ENCODE measurements at places on chromosomes 5 and 9.
A peak's percentile ranks its signal among the peaks of the same experiment; 100 is the strongest.

DNA sequence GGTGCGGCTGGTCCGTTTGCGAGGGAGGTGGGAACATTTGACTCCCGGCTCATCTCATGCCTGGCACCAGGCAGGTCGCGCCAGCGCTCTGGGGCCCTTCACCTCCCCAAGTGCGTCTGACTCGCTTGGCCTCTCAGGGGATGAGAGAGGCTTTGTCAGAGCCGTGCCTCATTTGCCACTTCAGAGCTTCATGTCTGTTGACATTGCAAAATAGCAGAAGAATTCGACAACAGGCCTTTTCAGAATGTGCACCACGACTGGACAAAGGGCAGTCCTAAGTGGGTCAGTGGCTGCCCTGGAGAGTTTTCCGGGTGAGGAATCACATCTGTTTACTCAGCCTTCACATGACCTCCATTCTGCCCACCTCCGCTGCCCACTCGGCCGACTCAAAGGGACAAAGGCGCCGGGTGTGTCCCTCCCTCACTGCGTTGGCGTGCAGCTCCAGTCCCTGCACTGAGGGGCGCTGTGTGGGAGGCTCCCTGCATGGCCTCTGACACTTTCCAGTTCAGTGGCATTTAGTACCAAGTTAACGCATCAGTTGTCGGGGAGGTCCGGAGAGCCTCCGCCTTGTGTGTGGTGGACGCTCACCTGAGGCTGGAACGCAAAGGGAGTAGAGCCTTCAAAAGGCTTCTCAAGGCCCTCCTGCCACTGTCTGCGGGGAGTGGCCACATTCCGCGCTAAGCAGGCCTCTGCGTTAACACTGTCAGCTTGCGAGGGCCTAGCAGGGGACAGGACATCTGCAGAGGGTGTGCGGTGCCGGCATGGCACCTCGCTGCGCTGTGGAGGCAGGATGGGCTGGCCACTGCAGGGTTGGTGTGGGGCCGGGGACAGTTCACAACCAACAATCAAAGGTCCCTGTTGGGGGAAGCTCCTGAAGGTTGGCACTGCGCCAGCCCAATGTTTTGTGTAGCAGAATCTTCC, 171.5 kb downstream of the NXNL2 start:
- peak; percentile 76 for DNase-seq

- no peak for DNase-seq
These were observed 378.6 kb downstream of the NNT start for GRCh38 chr5:43981556-43981955.

GRCh38 chr5:168608386-168608785, 29.2 kb upstream of the PANK3 start:
- DNase-seq = no peak

DNA sequence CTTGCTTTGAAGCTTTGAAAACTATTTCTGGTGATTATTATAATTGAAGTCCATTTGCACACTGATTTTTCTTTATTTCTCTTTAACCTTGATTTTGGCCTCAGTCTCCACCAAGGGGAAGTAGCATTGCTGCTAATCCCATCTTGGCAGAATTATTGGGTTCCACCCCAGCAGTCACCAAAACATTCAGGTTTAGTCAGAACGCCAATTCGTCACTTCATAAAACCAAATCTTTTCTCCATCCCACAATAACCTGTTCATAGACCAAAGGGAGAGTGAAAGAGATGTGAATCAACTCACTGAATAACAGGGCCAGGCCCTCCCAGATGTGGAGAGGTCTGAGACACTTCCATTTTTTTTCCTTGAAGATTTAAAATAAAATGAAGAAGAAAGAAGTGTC, 95.1 kb upstream of the VCAN start:
- no peak for DNase-seq

DNA sequence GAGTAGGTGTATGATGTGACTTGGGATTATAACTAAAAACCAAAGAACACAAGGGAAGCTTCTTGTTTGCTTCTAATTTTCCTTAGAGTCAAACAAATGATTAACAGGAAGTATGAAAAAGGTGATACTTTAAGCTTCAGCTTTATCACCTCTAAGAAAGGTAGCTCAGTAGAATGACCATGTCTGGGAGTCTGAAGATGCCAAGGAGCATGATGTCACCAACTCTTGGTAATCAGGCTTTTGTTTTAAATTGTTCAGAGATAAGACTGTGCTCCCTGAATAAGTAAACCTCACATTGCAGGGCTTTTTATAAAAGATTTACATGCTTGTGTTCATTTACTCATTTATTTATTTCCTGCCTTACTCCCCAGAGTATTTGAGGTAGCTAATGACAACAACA, 169.9 kb downstream of the FER start:
- peak; percentile 1 for DNase-seq

DNA sequence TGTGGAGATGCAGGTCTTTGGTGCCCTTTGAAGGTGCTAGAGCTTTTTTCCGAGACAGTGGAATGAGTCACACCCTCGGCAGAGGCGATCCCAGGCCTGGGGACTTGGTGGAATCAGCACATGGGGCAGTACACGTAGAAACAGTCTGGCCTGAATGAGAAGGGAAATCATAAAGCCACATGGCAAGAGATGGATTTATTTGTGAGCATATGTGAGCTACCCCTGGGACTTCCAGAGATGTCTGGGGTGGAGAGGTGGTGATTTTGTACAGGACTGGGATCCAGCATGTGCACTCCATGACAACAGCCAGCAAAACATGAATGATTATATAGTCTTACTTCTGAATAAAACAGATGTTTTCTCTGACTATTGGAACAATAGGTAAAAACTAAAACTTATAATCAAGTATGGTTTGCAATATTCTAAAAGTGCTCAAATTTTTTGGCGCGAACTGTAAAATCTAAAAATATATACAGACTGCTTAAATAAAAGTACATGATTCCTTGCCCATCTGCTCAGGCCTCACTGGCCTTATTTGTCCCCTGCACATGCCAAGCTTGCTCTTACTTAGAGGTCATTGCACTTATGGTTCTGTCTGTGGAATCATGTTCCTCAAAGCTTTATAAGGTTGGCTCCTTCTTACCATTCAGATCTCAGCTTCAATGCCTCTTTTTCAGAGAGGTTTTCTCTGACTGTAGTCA, 54.7 kb upstream of the SMARCA2 start:
- no peak for DNase-seq

GRCh38 chr5:140690376-140690932, 716 bp downstream of the HARS1 start:
- DNase-seq = no peak

DNA sequence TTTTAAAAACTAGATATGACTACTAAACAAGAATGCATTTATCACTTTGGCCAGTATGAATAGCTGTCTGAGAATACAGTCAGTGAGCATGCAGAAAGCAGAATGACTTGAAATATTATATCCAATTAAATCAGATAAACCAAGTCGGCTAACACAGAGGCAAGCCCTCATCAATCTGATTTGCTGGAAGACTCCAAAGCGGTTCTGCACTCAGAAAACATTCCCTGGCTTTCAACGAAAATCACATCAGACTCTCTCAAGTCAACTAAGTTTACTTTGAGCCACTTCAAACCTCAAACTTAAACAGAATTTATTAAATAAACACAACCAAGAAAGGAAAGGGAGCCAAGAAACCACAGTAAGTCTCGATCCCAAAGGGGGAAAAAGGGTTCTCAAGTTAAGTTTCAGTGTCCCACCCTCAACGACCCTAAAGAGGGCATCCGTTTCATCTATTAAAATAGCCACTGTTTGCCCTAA, 1.4 kb downstream of the MYO10 start:
- DNase-seq = no peak

DNA sequence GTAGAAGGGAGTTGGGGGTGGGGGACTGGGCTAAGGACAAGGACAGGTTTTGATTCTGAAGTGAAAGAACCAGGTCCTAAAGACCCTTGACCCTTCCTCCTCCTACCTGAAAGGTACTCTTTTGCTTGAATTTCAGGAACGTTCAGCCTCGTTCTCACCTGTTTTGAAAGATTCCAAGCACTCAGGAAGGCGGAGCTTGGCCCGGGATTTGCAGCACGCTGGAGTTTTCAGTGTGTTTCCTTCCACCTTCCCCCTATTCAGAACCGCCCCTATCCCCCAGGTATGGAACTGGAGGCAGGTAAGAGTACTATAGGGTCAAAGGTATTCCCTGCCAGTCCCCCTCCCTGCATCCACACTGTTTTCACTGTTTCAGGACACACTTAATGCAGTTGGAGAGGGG, 7.1 kb downstream of the EGR1 start:
- DNase-seq = no peak

DNA sequence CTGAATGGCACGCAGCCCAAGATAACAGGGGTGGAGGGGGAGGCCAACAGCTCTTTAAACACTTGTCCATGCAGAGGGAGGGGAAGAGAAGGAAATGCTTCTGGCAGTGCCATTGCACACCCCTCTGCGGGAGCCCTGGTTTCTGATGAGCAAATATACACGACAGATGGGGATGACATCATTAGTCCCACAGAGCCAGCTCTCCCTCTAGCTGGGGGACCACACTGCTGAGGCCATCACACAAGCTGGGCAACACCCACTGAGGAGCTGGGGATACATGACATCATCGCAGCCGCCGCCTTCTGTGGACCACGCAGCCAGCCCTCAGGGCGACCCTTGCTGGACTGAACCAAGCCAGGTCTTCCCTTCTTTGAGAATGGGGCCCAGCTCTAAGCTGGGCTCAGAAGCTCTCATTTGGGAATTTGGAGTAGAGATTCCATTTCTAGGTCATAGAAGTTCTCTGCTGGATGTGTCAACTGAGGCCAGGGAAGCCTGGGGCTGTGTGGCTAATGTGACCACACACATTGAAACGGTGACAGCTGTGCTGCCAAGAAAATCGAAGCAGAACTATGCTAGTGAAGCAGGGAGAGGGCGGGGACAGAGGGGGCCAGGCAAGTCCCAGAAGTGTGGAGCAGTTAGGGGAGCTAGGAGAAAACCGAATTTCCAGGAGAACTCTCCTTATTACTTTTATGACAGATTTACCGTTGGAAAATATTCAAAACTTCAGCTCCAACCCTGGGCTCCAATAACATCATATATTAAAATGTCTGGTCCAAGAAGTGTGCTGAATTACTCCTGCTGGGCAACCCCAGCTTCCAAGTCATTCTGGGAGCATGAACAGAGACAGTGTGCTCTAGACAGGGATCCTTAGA, 79.5 kb downstream of the PRRT1B start:
- no peak for DNase-seq

- DNase-seq = no peak
These were observed 48.4 kb upstream of the GNE start for GRCh38 chr9:36306471-36307306.

DNA sequence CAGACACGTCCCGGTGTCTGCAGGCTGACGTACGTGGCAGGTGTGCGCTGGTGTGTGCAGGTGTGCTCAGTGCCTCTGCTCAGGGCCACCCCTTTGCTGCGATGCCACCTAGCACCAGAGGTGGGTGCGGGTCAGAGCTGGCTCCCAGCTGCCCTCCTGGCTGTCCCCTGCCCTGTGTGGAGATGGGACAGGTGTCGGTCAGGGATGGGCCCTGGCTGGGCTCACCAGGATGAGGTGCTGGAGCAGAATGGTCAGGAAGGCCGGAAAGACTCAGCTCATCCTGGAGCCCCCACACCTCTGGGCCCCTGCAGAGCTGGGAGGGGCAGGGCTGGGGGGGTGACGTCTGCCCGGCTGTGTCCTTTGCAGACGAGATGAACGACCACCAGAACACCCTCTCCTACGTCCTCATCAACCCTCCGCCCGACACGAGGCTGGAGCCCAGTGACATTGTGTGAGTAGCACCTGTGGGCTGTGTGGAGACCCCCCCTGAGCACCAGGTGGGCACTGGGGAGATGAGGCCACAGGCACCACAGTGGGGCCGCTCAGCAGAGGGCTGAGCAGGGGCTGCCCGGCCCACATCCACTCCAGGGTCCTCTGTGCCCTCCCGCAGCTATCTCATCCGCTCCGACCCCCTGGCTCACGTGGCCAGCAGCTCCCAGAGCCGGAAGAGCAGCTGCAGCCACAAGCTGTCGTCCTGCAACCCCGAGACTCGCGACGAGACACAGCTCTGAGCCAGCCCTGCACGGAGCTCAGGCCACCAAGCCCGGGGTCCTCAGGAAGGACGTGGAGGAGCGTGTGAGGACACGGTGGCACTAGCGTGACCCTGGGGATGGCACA, 89.7 kb downstream of the KCNT1 start:
- DNase-seq = no peak

GRCh38 chr9:88460587-88461332, 72.5 kb downstream of the SPIN1 start:
- DNase-seq = no peak

GRCh38 chr5:37696190-37697021, 143.4 kb downstream of the GDNF start:
- peak; percentile 3 for DNase-seq

- DNase-seq = no peak
These were observed 105.7 kb upstream of the SARDH start for GRCh38 chr9:133843751-133844397.

DNA sequence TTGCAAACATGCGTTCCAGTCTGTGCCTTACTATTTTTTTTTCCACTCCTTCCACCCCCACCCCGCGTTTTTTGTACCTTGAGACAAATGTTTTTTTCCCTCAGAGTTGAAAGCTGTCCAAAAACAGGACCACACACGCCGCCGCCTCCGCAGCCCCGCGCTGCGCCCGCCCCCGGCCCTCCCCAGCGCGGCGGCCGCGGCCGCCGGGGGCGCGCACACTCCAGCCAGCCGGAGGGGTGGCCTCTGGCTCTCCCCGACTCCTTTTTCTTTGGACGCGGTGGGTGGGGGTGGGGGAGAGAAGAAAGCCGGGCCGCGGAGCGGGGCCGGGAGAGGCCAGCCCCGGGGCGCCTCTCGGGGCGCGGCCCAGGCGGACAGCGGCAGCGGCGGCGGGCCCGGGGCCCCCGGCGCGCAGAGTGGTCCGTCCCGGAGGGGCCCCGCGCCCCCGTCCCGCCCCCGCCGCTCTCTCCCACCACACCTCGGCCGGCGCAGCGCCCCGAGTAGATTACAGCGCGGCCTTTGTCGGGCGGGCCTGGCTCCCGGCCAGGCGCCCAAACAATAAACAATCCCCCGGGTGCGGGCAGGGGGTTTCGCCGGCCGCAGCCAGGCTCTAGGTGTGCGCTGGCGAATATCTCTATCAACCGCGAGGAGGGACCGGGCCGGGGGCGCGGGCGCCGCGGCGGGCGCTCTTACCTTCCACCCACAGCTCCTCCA, 10.9 kb downstream of the PTCH1 start:
- peak; percentile 71 for DNase-seq

DNA sequence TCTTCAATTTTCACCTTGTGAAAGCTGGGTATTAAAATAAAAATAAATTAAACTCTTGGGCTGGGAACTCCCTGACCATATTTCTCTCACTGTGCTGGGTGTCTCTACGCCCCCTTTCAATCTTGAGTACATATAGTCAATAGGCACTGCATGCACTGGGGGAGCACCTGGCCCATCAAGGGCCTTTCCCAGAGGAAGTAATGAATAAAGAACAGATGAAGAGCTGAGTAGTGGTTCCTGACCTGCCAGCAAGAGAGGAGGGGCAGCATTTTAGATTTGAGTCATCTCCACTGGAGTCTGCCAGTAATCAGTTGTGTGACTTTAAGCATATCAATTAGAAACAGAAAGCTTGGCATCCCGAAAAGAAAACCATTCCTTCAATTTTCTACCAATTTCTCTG, 6.2 kb downstream of the MAPKAP1 start:
- no peak for DNase-seq

- no peak for DNase-seq
These were observed 21.9 kb downstream of the MACROH2A1 start for GRCh38 chr5:135376961-135377624.

Data from COLO829 (cell line).